ENCODE measurements at places on chromosomes 7 and 10.

- no peak for DNase-seq
Measured at GRCh38 chr10:30396293-30396692, 37.7 kb upstream of the MAP3K8 start.

DNA sequence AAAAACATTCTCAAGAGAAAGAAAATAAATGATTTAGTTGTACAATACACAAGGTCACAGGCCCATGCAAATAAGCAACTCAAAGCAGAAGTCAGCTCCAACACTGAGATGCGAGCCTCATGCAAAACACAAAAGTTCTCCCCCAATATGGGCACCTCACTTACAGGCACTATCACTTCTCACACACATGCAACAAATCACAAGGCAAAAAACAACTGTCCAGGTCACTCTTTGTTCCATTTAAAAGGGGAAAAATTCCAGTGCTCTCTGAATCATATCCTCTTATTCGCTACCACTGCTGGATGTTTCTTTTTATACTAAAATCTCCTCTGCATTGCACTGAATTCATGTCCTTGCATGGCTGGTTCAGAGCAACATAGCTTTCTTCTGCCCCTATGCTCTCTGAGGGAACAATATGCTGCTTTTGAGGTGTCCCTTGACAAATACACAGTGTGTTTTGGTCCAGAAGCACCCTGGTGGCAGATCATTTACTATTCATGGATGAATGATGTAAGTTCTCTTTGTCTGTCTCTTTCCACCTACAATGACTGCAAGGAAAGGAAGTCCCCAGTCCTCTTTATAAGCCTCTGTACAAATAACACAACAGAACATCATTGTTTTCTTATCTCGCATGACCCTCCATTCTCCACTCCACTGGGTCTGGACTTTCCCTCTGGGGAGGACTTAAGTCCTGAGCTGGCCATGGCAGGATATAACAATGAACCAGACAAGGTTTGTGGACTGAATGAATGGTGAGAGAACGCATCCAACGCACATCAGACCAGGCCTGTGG is 85.4 kb upstream of the GSDME start:
- peak; percentile 48 for DNase-seq

- no peak for DNase-seq
Measured at GRCh38 chr7:110977127-110977737, 113.7 kb upstream of the LRRN3 start.

GRCh38 chr7:128361411-128362379 is at the start of gene PRRT4:
PRRT4 (minus strand) TSS chr7:128361690.
- DNase-seq = peak; percentile 25

DNA sequence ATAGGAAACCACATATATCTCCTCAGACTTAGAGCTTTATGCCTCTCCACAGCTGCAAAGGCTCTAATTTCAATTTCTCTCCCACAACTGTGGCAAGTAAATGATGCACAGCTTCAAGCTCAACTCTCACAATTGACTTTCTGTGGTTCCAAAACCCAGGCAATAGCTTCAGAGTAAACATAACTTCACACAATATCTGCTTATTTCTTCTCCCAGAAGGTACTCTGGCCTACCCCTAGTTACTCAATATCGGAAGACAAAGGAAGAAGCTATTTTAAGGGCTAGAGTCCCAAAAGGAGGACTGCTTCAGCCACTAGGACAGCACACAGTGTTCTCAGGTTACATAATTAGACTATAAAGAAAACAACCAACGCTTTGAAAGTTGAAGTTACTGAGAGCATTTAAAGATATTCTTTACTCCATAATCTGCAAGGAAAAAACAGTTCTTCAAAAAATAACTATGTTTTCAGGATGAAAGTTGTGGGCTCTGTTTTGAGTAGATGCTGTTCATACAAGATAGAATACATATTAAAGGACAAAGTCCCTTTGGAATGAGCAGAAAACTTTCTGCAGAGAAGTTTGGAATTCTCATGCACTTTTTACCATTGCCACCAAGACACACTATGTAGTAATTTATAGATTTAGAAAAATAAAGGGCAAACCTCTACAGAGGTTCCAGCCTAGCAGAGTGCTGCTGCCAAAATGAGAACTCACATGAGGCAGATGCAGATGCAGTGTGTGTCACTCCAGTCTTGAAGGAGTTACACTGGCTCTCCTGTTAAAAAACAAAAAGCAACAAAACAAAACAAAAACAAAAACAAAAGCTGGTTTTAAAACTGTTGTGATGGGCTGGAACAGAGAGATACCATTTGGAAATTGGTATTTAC is 81.8 kb downstream of the NT5C2 start:
- DNase-seq = no peak

DNA sequence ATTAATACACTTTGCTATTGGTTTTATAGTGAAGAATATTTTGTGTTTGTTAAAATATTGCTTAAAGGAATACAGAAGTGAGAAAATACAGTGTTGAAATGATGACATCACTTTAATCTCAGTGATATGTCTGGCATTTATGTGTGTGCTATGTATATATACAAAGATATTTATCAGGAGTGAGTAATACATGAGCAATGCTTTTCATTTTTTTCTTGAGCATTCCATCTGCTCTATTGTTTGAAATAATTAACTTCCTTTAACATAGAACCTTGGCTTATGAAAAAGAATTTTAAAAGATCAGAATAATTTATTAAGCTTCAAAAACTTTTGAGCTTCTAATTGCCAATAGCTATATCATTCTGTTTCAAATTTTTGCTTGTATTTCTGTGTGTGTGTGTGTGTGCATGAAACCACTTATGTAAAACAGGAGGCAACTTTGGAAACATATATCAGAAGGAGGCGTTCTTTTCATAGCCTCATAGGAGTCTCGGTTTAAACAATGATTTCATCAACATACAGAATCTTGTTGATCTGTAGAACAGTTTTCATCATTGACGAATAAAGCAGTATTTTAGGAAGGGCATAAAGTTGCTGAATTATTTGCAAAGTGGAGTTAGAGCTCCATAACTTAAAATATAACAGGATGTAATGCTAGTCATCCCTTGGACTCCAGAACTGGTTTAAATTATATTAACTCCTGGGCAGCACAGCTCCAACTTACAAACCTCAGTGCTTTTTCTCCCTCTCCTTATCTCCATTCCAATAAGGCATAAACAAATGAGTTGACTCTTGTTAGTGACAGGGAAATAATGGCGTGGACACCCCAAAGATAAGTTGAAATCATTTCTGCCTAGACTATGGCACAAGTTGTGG is 228.4 kb upstream of the DGKB start:
- DNase-seq = peak; percentile 91

GRCh38 chr7:92133737-92134270 is 473 bp downstream of the CYP51A1 start:
- DNase-seq = peak; percentile 60

- DNase-seq = peak; percentile 10
Measured at GRCh38 chr7:139876622-139877283, 47.7 kb downstream of the TBXAS1 start.

DNA sequence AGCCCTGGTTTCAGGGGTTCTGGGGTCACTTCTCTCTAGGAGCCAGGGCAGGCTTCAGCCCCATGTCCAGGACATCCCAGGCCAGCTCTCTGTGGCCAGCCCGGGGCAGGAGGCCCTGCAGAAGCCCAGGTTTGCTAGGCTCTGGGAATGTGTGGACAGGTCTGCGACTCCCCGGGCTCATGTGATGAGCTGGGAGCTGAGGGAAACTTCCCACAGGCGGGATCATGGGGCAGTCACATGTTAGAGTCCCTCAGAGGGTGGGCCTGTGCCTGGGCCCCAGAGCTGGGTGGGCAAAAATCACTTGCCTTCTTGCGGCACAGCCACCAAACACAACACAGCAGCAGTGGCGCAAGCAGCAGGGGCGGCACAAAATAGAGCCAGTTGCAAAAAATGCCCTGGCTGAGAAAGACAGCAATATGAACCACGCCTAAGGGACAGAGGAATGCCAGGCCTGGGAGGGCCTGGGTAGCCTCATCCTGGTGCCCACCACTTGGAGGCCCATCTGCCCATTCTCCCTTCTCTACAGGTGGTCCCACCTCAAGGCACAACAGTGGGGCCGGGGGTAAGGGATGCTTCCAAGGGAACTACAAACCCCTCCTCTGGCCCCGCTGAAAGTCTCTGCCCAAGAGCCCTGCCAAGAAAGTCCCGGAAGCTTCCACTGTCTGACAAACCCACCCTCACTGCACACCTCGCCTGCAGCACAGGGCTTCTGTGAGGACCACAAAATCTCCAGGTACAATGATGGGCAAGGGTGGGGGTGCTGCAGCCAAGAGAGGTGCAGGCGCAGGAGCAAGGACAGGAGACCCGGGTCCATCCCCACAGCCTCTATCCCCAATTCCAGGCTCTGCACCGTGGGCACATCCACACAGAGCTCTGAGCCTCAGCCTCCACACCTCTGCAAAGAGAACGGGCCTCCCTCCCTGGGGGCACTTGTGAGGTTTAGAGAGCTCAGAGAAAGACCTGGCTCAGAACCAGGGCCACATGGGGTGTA is 34.6 kb upstream of the ANTXRL start:
- no peak for DNase-seq

All from ELR (cell line).